ENCODE measurements at places on chromosomes 3 and 15.
A peak's percentile ranks its signal among the peaks of the same experiment; 100 is the strongest.

GRCh38 chr3:188342991-188343732 lies 189.2 kb downstream of the LPP start:
- DNase-seq, result no peak

DNA sequence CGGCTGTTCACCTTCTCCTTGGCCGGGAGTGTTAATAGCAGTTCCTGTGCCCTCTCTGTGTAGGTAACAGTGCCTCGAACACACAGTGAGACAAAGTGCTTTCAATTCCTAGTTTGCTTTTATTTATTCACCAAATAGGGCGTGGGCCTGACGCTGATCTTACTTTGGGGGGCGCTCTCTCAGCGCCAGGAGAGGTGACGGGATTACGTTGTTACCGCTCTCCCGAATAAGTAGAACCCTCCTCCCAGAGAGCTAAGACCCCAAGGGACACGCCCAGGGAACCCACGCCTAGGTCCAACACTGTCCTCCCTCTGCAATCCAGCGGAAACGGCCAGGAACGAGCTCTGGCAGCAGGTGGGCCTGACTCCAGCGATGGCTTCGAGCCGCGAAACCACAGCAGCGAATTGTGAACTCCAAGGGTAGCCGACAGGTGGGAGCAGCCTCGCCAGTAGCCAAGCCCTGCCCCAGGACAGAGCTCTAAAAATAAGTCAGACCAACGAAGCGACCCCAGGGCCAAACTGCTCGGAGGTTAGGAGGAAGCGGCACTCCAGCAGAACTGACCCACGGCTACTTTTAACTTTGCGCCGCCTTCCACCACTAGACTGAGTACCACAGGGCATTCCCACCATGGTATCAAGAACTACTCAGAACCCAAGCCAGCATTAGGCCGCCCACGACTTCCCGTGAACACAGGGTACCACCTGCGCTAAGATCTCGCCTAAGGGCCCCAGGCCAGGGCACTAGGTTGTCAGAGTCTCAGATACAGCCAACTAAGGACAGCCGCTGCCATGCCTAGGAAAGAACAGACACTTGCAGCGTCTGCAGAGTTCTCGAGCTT lies 1.6 kb upstream of the SIN3A start:
- no peak for DNase-seq

DNA sequence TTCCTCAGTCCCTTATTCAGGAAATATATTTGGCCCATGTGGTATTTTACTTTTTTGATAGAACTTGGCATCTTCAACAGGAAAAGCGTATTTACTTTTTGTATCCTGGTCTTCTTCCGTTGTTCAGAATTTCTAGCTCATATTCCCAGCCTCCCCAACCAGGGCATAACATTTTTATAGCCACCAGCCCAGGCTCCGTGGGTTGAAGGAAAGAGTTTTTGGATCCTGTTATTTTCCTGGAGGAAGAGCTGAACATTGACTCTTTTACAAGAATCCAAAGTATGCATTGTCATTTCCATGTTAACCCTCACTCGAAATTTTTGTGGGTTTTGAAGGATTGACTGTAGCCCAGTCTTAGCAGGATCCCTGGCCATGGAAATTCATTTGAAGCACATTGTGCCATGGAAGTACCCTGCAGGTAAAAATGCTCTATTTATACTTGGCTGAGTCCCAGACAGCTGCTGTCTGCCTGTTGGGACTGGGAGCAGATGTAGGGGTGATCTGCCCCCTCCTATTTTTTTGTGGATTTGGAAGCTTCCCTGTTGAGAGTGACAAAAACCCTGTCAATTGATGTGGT lies 98.8 kb downstream of the AKAP13 start:
- DNase-seq, result no peak

DNA sequence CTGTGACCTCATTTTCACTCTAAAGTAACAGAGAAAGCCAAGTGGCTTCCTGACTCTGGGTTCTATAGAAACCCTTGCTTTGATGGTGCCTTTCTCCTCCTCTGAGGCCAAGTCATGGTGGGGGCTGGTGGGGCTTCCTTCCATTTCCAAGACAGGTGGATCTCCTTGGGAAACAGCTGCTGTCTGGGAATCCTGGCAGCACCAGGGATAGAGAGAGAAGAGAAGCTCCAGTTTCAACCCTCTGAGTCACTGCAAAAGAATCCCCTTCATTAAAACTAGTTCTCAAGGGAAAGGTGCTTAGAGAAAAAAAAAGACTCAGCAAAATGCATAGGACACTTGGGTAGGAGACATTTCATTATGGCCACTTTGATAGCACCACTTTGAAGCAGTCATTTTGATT lies 614.4 kb downstream of the FHIT start:
- DNase-seq, result no peak

- no peak for DNase-seq
Measured at GRCh38 chr3:24492971-24493551, 1.6 kb downstream of the THRB start.

DNA sequence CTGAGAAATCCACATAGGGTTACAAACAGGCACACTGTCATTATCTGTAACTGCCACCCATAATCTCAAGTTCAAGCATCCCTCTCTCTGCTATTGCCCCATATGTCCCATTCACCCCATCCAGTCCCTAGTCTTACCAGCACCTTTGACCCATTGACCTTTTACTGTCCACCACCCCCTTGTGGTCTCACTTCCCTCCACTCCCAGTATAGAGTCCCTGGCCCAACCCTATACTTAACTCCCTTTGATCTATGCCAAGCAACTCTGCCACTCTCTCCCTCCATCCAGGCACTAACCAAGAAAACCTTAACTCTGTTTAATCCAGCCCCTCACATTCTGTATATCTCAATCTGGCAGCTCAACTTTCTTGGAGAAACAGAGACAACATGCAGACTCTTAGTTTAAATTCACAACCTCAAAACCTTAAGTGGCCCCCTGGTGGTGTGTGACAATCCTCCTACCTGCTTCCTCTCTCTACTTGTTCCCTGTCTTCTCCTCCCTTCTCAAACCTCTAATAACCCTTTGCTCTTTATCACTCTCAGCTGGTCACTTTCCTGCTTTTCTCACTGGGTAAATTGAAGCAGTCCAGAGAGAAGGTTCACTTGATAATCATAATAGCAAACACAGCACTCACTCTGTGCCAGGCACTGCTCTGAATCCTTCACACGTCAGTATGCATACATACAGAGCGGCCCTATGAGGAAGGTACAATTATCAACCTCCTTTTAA lies 162.7 kb downstream of the STT3B start:
- DNase-seq, result no peak

GRCh38 chr15:46856839-46857502 lies 860.3 kb upstream of the SEMA6D start:
- DNase-seq, result no peak

GRCh38 chr3:108124337-108125152 lies 33.7 kb upstream of the CD47 start:
- DNase-seq, result peak; percentile 33

- DNase-seq, result no peak
Measured at GRCh38 chr3:129533406-129533805, 5.0 kb downstream of the RHO start.

DNA sequence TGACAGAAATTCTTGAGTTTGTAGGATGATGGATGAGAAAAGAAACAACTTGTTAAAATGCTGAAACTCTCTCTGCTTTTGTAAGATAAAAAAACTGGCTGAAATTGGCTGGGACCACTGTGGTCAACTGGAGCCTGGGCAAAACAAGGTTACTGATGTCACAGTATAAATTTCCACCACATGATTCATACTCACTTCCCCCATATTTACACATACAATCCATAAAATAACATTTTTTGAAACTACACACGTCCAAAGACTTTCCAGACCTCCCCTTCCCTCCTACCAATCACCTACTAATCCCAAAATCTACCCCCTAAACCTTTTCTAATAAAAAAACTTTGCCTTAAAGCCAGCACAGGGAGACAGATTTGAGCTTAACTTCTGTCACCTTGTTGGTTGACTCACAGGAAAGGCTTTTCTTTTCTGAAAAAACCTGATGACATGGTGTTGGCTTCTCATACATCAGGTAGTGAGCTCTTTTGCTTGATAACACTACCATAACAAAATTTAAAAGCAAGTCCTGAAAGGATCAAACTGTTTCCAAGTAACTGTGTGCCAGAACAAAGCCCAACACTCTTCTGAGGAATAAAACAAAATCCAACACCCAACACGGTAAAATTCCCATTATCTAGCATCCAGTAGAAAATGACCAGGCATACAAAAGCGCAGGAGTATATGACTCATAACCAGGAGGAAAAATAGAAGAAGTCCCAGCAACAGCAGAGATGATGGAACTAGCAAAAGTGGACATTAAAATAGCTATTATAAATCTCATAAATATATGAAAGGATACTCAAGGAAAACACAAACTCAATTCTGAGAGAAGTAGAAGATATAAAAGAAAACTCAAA lies 87.3 kb upstream of the SNRK start:
- DNase-seq, result no peak

GRCh38 chr3:71251156-71251775 lies 332.3 kb downstream of the FOXP1 start:
- DNase-seq, result no peak

DNA sequence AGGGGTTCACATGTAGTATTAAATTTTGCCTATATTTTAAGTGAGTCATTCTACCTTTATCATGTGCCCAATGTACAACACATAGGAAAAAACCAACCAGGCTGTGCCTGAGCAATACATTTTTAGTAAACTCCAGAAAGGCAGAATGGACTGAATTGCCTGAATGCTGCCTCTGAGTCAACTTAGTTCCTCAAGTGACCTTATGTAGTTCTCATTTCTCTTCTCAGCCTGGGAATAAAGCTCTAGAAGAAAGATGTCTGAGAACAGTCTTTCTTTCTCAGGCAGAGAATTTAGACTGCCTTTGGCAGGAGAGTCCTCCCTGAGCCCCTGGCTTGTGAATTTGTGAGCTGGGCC lies 13.0 kb downstream of the ST3GAL6 start:
- no peak for DNase-seq

- DNase-seq, result no peak
Measured at GRCh38 chr3:127031845-127032244, 48.9 kb downstream of the PLXNA1 start.

DNA sequence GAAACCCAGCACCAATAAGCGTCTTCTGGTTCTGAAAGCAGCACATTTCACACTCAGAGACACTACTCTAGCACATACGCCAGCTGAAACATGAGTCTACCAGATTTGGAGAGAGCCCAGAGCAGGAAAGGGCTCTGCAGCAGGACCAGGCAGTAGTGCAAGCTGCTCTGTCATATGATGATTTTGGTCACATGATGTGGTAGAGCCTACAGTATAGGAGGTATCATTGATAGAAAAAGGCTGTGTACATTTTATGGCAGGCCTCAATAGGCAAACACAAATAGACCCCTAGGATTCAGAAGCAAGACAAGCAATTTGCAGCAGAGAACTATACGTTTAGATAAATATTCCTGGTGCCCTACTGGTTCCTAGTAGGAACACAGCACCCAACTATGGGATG lies 58.2 kb downstream of the QTRT2 start:
- DNase-seq, result no peak

Measured in stimulated activated CD8-positive, alpha-beta memory T cell treated with anti-CD3 and anti-CD28 coated beads, Interleukin-7, amount 100 ng/mL, for 1 hour (primary cell).